ENCODE measurements at places on chromosomes 1 and 21. TPM values are rescaled to one million over a fixed set of nuclear protein-coding genes. Genes with fewer than 3 reads are reported as not detected.

Gene BEST4
- total RNA-seq: 0.78 TPM

Gene TRIM67
- not detected for total RNA-seq

Gene SLC22A15
- total RNA-seq: 0.71 TPM

Gene FMO5
- 0.89 TPM for total RNA-seq

Gene FAM167B
- 0.58 TPM for total RNA-seq

Gene PTGS2
- not detected for total RNA-seq

Gene ZFYVE9
- 2.7 TPM for total RNA-seq

Gene EPHA2
- not detected for total RNA-seq

Gene MPC2
- 52.9 TPM for total RNA-seq

Gene RIMS3
- total RNA-seq: 3.9 TPM

Gene GBP2
- total RNA-seq: 313 TPM

Gene PLEKHA6
- total RNA-seq: 0.03 TPM

Gene CFHR4
- total RNA-seq: not detected

Gene ZNF695
- total RNA-seq: 0.48 TPM

Gene PLA2G2E
- not detected for total RNA-seq

Gene LCE3D
- not detected for total RNA-seq

Gene ESPN
- total RNA-seq: 1.4 TPM

Gene LPAR3
- total RNA-seq: 3.6 TPM

Gene BCAR3
- total RNA-seq: 1.5 TPM

Gene TMEM51
- 0.28 TPM for total RNA-seq

Gene PPIAL4G
- 0.83 TPM for total RNA-seq

Gene GBP1
- total RNA-seq: 177 TPM

Gene UTS2
- total RNA-seq: not detected

Gene C1orf94
- total RNA-seq: not detected

Gene FAM72A
- total RNA-seq: 18.2 TPM

Gene SMIM1
- total RNA-seq: 0.43 TPM
